ENCODE measurements at places on chromosomes 13 and 19. TPM values are rescaled to one million over a fixed set of nuclear protein-coding genes. Genes with fewer than 3 reads are reported as not detected.

DNA sequence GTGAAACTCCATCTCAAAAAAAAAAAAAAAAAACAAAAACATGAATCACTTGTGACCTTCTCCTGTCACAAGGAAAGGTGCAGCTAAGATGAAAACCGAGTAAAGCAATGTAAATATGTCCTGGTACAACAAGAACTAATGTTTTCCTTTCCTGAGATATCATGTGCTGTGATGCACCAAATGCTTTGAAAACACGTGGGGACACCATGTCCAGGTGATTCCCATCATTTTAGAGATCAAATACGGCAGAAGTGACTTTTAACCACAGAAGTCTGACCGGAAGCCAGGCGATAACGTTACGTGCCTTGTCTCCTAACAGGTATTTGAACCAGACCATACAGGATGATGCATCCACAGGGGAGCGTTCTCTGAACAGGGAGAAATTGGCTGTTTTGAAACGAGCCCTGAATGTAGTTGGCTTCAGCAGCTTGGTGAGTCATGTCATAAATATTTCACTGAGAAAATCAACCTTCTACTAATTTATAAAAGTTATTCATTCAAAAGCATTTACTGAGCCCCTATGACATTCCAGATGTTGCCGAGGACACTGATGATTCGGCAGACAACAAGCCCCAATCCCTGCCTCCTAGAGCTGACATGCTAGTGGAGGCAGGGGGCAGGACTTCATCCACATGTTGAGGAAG is 328.1 kb downstream of the MYO16 start:
- DNase-seq = no peak

DNA sequence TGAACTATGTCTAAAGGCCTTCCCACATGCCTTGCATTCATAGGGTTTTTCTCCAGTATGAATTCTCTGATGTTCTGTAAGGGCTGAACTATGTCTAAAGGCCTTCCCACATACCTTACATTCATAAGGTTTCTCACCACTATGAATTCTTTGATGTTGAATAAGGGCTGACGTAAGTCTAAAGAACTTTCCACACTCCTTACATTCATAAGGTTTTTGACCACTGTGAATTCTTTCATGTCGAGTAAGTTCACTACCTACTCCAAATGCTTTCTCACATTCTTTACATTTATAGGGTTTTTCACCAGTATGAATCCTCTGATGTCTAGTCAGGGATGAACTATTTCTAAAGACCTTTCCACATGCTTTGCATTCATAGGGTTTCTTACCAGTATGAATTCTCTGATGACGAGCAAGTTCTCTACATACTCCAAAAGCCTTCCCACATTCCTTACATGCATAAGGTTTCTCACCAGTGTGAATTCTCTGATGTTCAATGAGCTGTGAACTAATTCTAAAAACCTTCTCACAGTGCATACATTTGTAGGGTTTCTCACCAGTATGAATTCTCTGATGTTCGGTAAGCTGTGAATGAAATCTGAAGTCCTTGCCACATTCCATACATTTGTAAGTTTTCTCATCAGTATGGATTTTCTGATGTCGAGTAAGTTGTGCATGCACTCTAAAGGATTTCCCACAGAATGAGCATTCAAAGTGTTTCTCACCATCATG is 19.1 kb upstream of the ZNF260 start:
- peak; percentile 31 for DNase-seq

DNA sequence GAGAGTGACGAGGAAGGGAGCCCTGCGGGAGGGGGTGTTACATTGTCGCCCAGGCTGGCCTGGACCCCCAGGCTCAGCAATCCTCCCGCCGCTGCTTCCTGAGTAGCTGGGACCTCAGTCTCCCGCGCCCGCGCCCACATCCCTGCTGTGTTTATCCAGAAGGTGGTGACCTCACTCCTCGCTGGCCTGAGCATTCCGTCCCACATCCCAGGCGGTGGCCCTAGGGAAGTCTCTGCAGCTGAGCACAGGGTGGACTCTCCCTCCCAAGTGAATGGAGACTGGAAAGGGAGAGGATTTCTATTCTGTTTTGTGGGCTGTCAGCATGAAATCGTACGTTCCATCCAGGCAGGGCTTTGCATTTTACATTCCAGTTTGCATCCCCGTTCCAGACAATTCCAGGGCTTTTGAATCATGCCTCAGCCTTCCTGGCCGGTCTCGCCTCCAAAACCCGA is 401 bp upstream of the ZNF765 start:
- no peak for DNase-seq

DNA sequence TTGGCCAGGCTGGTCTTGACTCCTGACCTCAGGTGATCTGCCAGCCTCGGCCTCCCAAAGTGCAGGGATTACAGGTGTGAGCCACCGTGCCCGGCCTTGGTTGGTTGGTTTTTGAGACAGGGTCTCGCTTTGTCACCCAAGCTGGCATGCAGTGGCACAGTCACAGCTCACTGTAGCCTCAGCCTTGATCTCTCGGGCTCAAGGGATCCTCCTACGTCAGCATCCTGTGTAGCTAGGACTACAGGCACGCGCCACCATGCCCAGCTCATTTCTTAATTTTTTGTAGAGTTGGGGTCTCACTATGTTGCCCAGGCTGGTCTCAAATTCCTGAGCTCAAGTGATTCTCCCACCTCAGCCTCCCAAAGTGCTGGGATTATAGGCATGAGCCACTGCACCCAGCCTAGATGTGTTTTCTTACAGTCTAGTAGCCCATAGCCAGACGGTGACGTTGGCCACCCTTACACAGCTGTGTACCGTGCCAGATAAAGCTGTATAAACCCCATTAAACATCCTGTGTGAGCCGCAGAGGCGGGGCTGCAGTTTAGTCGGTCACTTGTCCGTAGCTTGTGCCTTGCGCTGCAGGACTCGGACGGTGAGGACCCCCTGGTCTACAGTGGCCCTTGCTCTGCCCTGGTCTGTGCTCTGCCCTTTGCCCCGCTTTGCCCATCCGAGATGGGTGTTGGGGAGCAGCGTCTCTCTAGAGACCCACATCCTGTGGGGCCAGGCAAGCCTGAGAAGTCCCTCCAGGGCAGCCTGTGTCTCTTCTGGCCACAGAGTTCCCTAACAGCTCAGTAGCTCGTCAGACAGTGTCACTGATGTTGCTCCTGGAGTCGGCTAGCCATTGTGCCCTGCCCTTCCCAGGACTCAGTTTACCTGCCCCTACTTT is 9.8 kb downstream of the IRF3 start:
- DNase-seq = no peak

- no peak for DNase-seq
Measured at GRCh38 chr13:59519819-59520218, 643.9 kb downstream of the DIAPH3 start.

IFNL1 gene
- not detected for polyA plus RNA-seq

DNA sequence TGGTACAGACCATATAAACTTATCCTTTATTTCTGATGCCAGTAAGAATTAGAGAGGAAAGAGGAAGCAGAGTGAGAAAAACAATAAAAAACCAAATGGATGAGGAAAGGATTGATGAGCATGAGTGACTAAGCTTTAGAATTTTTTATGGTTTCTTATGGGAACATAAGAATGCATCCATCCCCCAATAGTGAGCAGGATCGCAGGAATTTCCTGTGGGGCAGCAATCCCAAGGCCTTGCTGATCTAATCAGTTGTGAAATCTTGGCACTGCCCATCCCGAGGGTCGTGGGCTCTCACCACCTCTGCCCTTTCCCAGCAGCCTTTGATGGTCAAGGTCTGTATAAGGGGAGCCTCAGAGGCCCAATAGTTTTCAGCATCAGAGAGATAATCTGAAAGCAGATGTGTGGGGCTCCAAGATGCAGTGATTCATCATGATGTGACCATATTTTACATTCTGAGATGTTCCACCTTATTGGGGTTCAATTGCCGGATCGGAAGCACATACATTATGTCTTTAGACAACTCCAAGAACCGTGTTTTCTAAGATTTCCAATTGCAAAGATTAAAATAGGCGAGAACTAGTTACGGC is 222.1 kb downstream of the DNAJC15 start:
- DNase-seq = no peak

TMEM238 gene
- polyA plus RNA-seq = not detected

GRCh38 chr13:44048326-44048725 is 168.6 kb downstream of the LACC1 start:
- DNase-seq = peak; percentile 43

DNA sequence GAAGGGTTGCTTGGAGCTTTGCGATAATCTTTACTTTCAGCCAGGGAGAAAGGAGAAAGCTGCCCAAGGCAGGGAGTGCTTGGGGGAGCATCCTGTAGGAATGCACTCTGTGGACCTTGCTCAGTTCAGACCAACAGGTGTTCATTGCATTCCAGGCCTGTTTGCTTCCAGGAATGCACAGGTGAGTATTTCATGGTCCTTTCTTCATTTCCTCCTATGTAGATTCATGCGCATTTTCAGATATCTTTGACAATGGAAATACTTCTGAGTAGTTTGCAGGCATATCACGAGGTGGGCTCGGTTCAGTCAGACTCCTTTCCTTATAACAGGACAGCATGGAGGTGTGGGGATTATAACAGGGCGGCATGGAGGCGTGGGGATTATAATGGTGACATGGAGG is 254.8 kb downstream of the FGF9 start:
- peak; percentile 73 for DNase-seq

- peak; percentile 79 for DNase-seq
Measured at GRCh38 chr19:19372656-19373416, 32.6 kb upstream of the GATAD2A start.

- no peak for DNase-seq
Measured at GRCh38 chr19:56297010-56297409, 17.6 kb downstream of the ZSCAN5A start.

DNA sequence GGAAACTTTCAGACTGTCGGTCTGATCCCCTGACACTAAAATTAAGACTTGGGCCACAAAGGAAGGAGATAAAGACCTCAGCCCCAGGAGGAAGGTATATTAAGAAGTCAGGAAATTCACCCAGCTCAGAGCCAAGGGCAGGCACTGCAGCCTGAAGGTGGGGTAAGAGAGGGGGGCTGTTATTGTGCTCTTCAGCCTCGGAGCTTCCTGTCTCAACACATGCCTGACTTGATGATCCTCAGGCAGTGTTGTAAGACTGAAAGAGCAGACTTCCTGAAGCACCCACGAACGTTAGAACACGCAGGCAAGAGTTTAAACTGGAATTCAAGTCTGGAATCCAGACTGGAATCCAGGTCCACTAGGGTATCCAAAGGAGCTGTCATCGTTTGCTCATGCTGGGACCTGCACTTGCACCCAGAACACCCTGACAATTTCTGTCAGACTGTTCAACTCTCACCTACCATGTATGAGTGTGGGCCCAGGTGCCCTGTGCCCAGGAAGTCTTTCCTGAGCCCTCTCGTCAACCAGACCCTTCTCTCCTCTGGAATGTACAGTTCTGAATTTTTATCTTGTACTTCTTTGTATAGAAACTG is 10.7 kb upstream of the FLT1 start:
- DNase-seq = no peak

DNA sequence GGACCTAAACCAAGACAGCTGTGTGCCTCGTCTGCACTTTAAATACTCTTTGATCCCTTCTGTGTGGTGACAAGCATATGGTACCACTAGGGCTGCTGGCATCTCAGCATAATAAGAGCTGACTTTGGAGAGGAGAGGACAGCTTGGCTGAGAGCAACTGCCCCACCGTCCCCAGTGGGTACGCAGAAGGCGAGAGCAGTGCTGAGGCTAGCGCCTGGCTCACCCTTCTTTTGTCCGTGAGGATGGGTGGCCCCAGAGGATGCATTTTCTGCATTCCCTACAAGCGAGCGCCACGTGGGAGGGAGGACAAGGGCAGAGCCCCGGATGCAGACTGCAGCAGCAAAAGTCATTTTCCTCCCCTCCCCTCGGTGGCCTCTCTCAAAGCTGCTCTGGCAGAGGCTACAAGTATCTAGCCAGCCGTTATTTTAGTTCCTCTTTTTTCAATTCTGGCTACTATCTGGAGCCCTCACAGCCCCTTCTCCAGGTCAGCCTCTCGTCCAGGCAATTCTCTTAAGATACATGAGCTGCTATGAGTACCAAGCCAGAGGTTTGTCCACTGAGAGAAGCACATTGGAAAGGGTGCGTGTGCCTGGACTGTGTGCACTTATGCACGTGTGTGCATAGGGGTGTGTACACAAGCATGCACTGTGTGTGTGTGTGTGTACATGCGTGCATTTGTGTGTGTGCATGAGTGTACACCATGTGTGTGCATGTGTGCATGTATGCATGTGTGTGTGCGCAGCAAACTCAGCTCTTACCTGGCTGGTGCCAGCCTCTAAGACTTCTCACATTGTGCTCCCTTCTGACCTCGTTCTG is 51.3 kb downstream of the RAB20 start:
- DNase-seq = no peak

GRCh38 chr13:110713981-110714796 is 689 bp downstream of the ING1 start:
- peak; percentile 58 for DNase-seq

- DNase-seq = no peak
Measured at GRCh38 chr13:42384265-42384664, 112.3 kb downstream of the AKAP11 start.

- DNase-seq = peak; percentile 40
Measured at GRCh38 chr19:4414800-4415321, 12.4 kb downstream of the CHAF1A start.

- no peak for DNase-seq
Measured at GRCh38 chr19:41098762-41099161, 10.5 kb downstream of the CYP2A13 start.

DNA sequence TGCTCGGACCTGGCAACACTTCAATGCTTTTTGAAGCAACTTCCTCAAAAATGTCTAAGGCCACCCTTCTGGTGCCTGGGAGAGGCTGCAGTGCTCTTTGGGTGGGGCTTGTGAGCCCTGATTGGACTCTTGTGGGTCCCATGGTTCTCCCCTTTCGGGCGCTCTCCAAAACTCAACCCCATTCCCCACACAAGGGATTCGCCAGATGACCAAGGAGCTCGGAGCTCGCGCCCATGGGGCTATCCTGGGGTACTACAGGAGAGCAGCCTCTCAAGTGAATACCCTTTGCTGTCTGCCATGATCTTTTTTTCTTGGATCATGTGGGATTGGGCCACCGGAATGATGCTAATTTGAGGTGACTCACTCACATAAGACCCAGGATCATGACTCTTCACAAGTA is 29.7 kb upstream of the KL start:
- no peak for DNase-seq

IL4I1 gene
- polyA plus RNA-seq = 1.0 TPM

DCAF15 gene
- 14.1 TPM for polyA plus RNA-seq

PBX4 gene
- polyA plus RNA-seq = 1.9 TPM

GRCh38 chr13:42021851-42022250 is 26.6 kb upstream of the DGKH start:
- DNase-seq = no peak

- no peak for DNase-seq
Measured at GRCh38 chr13:71374471-71375049, 492.4 kb downstream of the DACH1 start.
